ENCODE measurements at places on chromosomes 5 and 9.

DNA sequence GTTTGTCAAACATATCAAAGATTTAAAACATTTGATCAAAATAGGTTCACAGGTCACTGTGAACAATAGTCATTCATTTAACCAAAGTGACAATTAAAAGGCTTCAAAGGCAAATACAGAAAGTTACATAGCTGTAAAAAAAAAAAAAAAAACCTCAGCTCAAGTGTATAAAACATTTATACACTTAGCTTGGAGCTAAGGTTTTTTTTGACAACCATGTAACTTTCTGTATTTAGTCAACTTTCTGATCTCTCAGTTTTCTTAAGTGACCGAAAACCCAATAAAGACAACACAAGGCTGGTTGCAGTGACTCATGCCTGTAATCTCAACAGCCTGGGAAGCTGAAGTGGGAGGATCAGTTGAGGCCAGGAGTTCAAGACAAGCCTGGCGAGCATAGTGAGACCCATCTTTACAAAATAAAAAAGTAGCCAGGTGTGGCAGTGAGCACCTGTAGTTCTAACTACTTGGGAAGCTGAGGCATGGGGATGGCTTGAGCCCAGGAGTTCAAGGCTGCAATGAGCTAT lies 16.4 kb upstream of the UBTD2 start:
- no peak for DNase-seq

GRCh38 chr5:72066705-72067107 lies 40.6 kb upstream of the MAP1B start:
- no peak for DNase-seq

DNA sequence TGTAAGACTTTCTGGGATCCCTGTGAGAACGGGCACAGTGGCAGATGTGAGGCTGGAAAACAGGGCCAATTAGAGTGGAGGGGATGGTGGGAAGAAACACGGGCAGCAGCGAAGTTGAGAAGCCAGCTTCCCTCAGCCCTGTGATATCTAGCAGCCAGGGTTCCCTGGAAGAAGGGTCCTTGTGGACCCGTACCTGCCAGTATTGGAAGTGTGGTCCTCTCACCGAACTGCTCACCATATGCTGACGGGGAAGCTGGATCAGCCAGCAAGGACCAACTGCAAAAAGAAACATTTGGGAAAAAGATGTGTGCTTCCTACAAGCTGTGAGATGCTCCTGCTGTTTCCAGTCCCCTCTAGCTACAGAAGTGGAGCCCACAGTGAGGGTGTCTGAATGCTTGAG lies 13.6 kb downstream of the CKMT2 start:
- no peak for DNase-seq

GRCh38 chr9:110969971-110970386 lies 68.3 kb downstream of the LPAR1 start:
- DNase-seq = no peak

DNA sequence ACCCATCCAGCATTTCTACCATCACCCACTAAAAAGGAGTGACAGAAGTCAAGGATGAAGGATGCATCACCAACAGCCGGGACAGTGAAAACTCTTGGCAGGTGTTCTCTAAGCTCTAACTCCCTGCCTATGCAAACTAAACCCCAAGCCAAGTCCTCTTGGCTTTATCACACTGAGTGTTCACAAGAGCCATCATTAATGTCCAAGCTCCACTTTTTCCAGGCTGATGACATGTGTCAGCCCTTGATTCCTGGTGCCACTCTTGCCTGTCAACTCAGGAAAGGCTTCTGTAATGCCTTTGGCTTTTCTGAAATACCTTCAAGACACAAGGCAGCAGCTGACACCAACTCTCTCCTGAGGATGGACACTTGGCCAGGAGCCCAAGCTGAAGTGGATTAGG lies 86.9 kb downstream of the NR6A1 start:
- DNase-seq = no peak

DNA sequence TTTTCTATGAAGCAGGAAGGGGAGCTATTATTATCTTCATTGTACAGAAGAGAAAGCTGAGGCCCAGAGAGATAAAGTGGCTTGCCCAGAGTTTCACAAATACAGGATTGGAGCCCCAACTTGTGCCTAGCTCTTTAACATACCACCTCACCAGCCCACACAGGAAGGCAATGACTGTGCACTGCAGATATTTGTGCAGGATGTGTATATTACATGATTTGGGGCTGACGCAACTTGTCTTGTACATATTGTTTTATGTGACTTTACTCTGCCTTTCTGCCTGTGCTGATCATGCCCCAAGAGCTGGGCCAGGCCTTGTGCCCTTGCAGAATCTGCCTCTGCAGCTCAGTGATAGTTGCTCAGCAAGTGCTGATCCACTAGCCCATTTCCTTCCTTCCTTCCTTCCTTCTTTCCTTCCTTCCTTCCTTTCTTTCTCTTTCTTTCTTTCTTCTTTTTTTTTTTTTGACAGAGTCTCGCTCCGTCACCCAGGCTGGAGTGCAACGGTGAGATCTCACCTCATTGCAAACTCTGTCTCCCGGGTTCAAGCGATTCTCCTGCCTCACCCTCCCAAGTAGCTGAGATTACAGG lies 106.6 kb upstream of the TBCA start:
- no peak for DNase-seq

GRCh38 chr9:71663216-71663615 lies 105.1 kb downstream of the CEMIP2 start:
- no peak for DNase-seq

GRCh38 chr5:380701-381309 lies 59.3 kb downstream of the AHRR start:
- DNase-seq = no peak

DNA sequence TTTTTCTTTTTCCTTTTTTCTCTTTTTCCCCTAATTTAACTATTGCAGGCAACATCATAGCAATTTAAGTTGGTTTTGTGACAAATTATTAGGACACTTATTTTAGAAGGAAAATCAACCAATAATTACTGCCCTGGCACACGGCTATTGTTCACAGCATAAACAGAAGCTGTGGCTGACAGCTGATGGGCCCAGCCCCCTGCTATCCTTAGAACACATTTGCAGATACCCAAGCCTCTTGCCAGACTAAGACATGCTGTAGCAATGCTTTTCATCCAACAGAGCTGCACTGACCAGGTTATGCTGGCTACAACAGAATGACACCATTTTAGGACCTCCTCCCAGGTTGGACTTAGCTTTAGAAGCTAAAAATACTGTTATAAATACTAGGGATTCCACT lies 852.7 kb upstream of the DMAC1 start:
- DNase-seq = no peak

GRCh38 chr5:133606835-133607234 lies 5.5 kb downstream of the FSTL4 start:
- DNase-seq = no peak

GRCh38 chr5:91025956-91026355 lies 357.2 kb downstream of the ARRDC3 start:
- no peak for DNase-seq

DNA sequence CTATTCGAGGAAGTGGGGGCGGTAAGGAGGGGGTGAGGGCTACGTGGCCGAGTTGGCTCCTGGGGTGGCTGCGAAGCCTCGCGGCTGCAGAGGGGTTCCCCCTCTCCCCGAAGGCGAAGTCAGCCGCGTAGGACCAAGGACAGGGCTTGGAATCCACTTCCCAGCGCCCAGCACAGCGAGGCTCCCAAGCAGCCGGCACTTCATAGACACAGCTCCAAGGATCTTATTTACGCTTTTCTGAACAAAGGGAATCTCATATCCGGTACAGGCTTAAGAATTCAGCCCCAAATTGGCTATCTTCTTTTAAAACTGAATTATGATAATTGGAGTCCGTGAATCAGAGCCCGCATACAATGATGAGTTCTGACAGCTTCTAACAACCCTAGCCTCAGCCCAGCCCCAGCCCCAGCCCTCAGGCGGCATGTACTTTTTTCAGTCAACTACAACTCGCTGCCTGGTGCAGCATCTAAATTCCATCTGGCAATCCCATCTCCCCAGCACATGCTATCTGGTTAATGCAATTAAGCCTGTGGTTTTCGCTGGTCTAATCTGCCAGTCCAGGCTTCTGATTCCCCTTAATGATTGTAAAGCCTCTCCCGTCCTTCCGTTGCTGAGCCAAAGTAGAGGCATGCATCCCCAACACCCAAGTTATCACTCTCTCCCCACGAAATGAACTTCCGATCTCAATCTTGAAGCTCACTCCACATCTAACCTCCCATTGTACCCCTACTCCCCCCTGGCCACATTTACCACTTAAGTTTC lies 1.0 kb downstream of the ELAVL2 start:
- DNase-seq = no peak

- DNase-seq = no peak
Observed at GRCh38 chr9:111481885-111482636, 2.1 kb downstream of the ECPAS start.

GRCh38 chr5:131595088-131596033 lies 39.7 kb downstream of the RAPGEF6 start:
- no peak for DNase-seq

DNA sequence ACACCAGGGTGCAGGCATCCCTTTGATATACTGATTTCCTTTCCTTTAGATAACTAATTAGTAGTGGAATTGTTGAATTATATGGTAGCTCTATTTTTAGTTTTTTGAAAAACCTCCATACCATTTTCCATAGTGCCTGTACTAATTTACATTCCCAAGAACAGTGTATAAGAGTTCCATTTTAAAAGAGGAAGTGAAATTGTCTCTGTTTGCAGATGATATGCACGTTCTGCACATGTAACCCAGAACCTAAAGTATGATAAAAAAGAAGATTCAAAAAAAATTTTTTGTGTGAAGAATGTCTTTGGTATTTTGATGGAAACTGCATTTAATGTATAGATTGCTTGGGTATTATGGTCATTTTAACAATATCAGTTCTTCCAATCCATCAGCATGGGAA lies 424.0 kb upstream of the CCNH start:
- DNase-seq = no peak

GRCh38 chr5:5882706-5883105 lies 460.2 kb downstream of the ICE1 start:
- DNase-seq = no peak

DNA sequence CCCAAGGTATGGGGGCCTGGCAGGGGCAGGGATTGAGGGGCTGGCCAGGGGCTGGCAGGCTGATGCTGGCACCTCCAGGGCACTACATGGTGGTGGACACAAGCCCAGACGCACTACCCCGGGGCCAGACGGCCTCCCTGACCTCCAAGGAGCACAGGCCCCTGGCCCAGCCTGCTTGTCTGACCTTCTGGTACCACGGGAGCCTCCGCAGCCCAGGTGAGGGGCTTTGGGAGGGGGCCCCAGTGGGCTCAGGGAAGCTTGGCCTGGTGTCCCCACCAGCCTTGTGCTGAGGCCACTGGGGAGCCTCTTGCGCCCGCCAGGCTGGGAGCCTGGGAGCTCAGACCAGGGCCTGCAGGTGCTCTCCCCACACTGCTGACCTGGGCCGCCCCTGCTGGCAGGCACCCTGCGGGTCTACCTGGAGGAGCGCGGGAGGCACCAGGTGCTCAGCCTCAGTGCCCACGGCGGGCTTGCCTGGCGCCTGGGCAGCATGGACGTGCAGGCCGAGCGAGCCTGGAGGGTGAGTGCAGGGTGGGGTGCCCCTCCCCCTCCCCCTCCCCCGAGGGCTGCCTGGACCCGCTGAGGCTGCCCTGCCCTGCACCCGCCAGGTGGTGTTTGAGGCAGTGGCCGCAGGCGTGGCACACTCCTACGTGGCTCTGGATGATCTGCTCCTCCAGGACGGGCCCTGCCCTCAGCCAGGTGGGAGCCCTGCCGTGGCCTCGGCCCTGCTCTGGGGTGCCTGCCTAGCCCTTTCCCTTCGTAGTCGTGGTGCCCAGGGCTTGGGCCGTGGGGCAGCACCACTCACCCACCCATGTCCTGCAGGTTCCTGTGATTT lies 5.7 kb downstream of the MAMDC4 start:
- no peak for DNase-seq

DNA sequence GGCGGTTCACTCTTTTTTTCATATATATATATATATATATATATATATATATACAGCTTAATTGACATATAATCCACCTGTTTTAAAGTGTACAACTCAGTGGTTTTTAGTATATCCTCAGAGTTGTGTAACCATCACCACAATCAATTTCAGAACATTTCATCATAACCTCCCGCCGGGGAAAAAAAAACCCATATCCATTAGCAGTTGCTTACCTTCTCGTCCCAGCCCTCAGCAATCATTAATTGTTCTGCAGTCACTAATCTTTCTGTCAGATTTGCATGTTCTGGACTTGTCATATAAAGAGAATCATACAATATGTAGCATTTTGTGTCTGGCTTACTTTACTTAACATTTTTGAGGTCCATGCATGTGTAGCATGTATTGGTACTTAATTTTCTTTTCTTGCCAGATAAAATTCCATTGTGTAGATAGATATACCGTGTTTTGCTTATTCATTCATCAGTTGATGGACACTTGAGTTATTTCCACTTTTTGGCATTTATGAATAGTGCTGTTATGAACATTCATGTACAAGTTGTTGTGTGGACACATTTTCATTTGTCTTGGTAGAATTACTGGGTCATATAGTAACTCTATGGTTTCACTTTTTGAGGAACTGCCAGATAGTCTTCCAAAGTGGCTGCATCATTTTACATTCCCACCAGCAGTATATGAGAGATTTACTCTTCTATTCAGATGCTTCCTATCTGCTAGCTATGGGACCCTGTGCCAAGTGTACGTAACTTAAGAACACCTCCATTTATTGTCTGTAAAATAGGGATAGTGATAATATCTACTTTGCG lies 3.5 kb upstream of the RNF145 start:
- no peak for DNase-seq

DNA sequence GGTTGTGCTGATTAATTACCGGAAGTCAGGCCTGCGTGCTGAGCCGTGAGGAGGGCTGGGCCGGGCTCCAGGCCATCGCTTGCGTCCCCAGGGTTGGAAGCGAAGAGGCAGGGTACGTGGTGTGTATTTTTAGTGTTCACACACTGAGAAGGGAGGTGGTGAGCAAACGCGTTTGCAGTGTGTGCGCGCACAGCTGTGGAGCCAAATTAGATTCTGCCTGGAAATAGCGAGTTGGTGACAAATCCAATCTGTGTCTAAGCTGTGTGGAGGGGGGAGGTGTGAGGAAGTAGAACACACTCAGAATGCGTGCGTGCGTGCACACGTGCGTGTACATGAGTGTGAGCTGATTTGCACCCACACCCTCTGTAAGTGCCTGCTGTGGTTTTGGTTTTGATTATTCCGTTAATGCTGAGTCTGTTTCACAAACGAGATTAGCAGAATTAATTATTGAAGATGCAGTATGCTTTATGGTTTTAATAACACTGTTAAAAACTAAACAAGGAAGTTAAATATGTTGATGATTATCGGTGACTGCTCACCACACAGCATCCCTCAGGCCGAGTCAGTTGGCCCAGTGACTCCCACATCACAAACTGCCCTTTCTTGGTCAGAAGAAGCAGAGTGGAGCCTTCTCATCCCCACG lies 111.8 kb upstream of the FCN2 start:
- DNase-seq = no peak

DNA sequence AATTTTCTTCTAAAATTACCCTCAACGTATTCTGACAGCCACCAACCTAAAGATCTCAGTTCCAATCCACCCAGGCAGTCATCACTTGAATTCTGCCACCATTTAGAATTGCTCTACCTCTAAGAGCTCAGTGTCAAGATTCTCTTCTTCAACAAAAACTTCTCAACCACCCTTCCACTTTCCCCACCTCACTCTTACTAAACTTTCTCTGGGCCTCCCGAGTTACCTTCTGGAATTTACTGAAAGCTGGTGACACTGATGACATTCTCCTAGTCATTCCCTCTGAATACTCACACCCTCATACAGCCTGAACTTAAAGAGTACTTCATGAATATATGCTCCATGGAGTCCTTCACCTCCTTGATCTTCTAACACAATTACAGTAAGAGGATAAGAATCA lies 209.5 kb downstream of the TSSK1B start:
- no peak for DNase-seq

- DNase-seq = no peak
Observed at GRCh38 chr5:82384034-82384750, 106.0 kb upstream of the RPS23 start.
